ENCODE measurements at places on chromosomes 7 and 10.

DNA sequence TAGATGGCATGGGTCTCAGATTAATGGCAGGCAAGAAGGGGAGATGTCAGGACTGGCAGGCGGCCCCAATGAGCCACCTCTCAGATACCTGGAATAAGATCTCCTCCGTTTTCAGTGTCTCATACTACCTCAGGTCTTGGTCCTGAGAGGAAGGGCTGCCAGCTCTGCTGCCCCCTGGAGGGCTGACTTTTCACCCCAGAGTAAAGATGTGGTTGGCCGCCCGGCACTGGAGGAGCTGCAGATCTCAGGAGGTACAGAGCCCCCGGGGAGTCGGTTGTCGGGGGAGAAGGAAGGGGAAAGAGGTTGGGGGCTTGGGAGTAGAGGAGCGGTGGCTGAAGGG is 642 bp upstream of the COL13A1 start:
- no peak for DNase-seq

GRCh38 chr10:77592946-77593636 is 44.5 kb downstream of the KCNMA1 start:
- no peak for DNase-seq

- no peak for DNase-seq
Measured at GRCh38 chr10:110487411-110488331, 10.0 kb upstream of the DUSP5 start.

DNA sequence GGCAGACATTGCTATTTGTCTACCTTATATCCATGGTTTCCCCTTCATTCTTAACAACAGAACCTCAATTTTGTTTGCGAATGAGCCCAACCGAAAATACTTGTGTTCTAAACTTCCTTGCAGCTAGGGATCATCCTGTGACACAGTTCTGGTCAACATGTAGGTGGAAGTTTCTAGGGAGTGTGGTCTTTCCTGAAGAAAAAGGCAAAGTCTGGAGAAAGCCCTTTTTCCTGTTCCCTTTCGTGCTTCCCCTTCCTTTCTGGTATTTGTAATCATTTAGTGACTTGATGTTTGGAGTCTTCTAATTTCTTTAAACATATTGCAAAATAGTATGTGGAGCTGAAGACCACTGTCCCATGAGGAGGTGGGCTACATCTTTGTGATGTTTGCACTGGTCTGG is 2.9 kb upstream of the IFRD1 start:
- no peak for DNase-seq

GRCh38 chr7:5462216-5462615 is 38.6 kb upstream of the TNRC18 start:
- no peak for DNase-seq

- no peak for DNase-seq
Measured at GRCh38 chr7:79786187-79786586, 332.7 kb upstream of the MAGI2 start.

- peak; percentile 38 for DNase-seq
Measured at GRCh38 chr10:118850418-118851061, 95.8 kb upstream of the CACUL1 start.

- DNase-seq: no peak
Measured at GRCh38 chr7:48411619-48412018, 240.4 kb downstream of the ABCA13 start.

DNA sequence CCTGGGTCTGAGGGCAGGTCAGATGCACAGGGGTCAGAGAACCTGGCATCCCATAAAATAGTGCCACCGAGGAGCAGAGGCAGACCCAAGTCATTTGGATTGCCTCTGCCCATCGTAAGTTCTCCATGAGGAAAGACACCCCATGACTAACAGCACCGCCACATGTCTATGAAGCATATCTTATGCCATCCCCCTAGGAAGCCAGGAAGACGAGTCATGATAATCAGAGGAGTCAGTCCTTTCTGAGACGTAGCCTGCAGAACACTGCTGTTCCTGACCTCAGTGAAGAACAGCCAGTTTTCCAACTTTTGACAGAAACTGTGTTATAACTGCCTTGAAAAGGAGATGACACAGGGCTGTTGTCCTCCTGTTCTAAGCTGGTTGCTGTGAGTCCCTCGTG is 51.2 kb downstream of the INSYN2A start:
- no peak for DNase-seq

GRCh38 chr10:33336582-33337325 is 2.3 kb upstream of the NRP1 start:
- DNase-seq: no peak

DNA sequence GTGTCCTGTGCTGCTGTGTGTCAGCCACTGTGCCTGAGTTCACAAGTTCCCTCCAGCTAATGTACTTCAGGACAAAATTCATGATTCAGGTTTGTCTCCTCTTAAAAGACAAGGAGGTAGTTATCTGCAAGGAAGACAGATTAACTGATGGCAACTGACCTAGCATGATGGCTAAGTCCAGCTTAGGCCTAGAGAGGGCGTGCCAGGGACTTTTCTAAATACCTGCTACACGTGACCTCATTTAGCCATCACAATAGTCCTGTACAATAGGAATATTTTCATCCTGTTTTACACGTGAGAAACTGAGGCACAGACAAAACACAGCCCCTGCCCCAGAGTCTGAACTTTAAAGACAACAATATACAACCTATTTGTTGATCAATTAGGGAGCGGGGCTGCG is 275.7 kb downstream of the XPNPEP1 start:
- DNase-seq: no peak

DNA sequence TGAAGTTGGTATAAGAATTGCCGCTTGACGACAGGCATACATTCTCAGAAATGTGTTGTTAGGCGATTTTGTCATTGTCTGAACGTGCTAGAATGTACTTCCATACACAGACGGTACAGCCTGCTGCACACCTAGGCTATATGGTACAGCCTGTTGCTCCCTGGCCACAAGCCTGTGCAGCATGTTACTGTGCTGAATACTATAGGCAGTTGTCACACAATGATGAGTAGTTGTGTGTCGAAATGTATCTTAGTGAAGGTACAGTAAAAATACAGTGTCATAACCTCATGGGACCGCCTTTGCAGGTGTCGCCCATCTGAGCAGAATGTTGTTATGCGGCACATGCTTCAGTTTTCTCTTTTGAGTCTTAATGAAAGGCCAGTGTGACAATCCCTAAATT is 66.5 kb downstream of the SHH start:
- no peak for DNase-seq

DNA sequence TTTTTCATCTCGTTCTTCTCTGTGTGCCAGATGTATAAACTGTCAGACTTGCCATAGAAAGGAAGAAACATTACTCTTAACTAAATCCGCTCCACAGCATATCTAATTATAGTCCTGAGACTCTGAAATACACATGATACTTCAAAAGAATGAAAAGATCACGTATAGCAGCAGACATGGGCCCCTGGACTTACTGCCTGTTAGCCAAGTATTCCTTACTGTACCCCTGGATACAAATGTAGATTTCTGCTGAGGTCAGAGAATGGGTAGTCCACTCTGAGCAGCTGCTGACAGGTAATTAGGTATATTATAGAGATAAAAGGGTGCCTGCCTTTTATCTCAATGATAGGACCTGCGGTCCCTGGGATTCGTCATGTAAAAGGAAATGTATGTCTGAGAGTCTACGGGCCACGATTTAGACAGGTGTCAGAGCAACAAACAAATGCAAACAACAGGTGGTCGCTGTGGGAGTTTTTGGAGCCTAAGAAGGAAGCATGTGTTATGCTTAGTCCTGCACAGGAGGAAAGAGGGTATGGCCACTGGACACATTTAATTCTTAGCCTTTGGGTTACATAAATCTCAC is 69.4 kb downstream of the VOPP1 start:
- no peak for DNase-seq

DNA sequence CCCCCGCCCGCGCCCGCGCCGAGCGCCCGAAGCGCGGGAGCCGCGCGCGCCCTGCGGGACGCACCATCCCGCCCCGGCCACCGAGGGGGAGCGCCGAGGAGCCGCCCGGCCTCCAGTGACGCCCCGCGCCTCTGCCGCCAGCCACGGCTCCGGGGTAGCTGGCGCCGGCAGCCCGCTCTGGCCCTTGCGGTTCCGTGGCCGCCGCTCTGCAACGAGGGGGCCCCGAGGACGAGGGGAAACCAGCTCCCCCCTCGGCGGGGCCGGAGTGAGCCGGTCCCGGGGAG is at the start of gene PAXIP1:
TSS of gene PAXIP1 (minus strand) at position 33 of the 284 bp plus-strand sequence. CDS start 195 bp downstream, outside the sequence.
- no peak for DNase-seq

DNA sequence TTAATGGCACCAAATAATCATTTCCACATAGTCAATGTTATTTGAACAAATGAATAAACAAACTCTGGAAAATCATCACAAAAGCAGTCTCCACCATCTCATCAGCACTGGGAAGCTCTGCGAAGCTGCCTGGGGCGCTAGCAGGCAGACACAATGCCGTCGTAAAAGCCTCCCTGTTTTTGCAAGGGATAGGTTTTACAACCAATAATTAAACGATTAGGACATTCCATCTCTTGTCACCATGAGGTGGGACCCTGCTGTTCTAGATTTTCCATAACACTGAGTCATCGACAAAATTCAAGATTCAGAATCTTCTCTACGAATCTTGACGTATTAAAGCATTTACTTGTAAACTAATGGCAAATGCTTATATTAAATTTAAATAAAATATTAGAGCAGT is 172.8 kb upstream of the AKR1E2 start:
- DNase-seq: no peak

DNA sequence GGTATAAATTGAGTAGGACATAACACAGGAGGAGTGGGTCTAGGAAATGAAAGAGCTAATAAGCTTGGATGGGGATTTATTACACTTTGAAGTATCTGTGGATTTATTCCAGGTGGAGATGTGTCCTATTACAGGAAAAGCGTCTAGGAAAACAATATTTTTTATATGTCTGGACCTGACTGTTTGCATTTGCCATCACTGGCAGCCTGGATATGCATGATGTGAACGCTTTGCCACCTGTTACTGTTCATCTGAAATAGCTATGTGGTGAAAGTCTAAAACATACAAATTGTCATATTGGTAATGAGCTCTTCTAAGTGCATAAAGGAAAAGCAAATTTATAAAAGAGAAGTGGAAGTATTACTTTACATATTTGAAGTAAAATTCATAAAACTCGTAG is 31.6 kb upstream of the AGMO start:
- DNase-seq: no peak

- DNase-seq: no peak
Measured at GRCh38 chr7:90465816-90466215, 3.6 kb upstream of the PTTG1IP2 start.

DNA sequence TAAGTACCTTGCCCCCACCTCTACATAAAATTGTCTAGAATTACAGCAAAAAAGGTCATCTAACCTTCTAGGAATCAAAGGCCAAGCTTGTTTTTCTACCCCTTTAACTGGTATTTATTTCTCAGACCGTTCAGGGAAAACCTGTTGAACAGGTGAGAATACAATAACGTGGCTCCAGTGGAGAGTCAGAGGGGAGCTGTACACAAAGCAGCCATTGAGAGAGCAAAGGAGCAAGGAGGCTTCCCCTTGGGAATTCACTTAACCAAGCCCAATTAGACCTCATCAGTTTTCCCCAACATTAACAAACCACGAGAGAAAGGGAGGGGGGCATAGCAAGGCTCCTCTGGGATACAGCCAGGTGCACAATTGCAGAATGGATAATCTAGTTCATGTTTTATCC is 101.9 kb downstream of the ELMO1 start:
- no peak for DNase-seq

DNA sequence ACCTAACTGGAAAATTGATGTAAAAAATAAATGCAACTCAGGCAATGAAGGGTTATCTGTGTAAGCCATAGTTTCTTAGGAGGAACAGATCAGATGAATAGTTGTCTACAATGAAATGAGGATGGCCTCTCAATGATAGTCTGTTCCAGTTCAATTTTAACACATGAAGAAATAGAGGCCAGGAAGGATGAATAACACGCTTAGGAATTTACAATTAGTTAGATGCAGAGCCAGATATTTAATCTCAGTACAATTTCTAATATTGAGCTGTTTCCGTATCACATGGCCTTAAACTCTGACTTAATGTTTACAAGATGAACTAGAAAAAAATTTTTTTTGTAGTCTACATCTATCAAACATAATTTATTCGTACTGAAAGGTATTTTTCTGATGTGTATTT is 176.6 kb downstream of the GALNT11 start:
- no peak for DNase-seq

- no peak for DNase-seq
Measured at GRCh38 chr10:117775526-117775925, 233.0 kb downstream of the EMX2 start.

GRCh38 chr10:28796606-28797512 is 119.5 kb downstream of the BAMBI start:
- DNase-seq: no peak
